Activated CD8-positive, alpha-beta memory T cell treated with anti-CD3 and anti-CD28 coated beads, Interleukin-2, amount 50 U/mL, for 48 hours (primary cell): ENCODE measurements at places on chromosomes 13 and 19.

DNA sequence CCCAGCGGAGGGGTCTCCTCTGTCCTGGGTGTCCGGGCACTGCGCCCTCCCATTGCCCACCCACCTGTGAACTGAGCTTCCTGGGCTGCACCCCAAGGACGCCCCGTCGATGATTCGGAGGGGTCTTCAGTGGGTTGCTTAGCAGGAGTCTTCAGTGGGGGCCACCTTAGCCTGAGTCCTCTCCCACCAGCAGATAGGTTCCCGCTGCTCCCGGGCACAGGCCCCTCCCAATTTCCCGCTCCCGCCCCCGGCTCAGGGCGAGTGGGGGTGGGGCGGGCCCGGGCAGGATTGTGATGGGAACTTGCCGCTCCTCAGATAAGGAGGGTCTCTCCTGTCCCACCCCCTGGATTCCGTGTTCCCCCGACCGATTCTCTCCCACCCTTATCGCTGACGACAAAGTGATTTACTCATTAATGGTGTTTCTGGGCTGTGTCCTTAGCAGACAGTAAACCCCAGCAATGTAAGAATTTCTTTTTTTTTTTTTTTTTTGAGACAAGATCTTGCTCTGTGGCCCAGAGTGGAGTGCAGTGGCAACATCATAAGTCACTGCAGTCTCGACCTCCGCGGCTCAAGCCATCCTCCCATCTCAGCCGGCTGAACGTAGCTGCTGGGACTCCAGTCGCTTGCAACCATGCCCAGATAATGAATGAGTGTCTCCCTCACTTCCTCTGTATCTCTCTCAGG, 655 bp upstream of the S1PR5 start:
- DNase-seq: no peak

GRCh38 chr19:16394681-16395375, 70.2 kb downstream of the KLF2 start:
- DNase-seq: no peak

DNA sequence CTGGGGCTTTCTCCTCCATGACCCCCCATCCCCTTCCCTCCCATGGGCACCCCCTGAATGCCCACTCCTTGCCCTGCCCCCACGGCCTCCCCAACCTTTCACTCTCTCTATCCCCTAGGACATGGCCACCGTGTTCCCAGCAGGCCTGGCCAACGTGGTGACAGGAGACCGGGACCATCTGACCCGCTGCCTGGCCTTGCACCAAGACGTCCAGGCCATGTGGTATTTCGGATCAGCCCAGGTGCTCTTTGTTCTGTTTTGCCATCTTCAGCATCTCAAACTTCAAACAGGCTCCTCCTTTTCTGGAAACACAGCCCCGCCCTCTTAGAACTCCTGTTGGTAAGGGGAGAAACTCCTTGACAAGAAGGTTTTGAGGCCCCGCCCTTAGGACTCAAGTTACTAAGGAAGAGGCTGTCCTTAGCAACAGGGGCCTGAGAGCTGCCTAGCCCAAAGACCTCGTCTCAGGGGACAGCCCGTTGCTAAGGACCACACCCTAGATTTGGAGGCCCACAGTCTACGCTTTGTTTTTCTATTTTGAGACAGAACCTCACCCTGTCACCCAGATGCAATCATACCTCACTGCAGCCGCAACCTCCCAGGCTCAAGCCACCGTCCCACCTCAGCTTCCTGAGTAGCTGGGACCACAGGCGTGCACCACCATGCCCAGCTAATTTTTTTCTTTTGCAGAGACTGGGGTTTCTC, 5.1 kb upstream of the FLT3LG start:
- DNase-seq: peak; percentile 80

DNA sequence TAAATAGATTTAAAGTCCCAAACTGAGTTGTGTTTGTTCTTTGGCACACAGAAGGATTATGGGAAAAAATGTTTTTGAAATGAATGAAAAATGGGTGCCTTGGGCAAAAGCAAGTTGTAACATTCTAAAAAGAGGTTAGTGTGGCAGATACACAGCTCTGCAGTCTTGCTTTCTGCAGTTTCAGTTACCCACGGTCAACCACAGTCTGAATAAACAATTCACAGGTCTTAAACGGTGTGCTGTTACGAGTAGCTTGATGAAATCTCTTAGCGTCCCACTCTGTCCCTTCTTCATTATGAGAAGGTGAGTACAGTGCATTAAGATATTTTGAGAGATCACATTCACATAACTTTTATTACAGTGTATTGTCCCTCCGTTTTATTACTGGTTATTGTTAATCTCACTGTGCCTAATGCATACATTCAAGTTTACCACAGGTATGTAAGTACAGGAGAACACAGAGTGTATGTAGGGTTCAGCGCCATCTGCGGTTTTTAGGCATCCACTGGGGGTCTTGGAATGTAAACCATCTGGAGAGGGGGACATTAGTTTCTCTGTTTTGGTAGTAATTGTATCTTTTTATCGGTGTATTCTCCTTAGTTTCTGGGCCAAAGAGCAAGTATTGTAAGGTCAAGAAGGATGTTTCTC, 8.1 kb downstream of the FARP1 start:
- no peak for DNase-seq

DNA sequence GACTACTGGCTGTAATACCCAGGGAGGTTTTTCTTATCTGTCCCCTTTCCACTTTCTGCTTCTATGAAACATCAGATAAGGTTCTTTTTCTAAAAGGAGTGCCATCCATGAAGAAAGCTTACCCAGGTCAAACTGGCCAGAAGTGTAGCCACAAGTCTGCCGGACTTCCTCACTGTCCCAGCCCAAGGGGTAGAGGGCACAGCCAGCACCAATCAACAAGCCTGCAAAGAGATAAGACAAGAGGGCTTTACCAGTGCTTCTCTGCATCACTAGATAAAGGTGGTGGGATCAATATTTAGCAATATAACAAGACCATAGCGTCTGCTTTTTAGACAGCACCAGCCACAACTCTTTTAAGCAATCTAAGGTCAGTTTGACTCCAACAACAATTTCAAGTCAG, 224.7 kb downstream of the LHFPL6 start:
- no peak for DNase-seq

GRCh38 chr19:29499261-29499920, 26.4 kb upstream of the VSTM2B start:
- no peak for DNase-seq

GRCh38 chr13:30880151-30880855, 25.8 kb upstream of the MEDAG start:
- no peak for DNase-seq

DNA sequence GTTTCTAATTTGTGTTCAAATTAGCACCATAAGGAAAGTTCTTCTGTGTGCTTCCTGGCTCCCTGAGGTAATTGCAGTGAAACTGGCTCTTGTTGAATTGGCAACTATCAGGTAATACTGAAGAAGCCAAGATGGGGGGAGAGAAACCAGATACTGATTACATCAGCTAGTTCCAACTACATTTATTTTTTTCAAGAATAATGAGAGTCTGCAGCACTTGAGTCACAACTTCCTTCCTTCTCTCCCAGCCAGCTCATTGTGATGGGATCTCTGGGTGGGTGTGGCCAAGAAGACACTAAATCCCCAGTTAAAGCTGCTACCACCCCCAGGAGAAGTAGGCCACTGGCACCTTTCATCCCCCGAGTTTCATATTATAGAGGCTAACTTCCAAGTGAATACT, 100.7 kb upstream of the RXFP2 start:
- no peak for DNase-seq

GRCh38 chr13:96546463-96546862, 447.8 kb downstream of the OXGR1 start:
- DNase-seq: no peak

GRCh38 chr13:109779074-109779473, 7.3 kb downstream of the IRS2 start:
- DNase-seq: no peak

- DNase-seq: peak; percentile 26
Observed at GRCh38 chr19:29371251-29372090, 154.3 kb upstream of the VSTM2B start.

GRCh38 chr13:45879666-45880065, 28.1 kb upstream of the SIAH3 start:
- DNase-seq: no peak

GRCh38 chr19:4304538-4305256, at the start of gene FSD1:
Gene FSD1 (plus strand): TSS chr19:4304598. CDS start chr19:4304747, 149 bp downstream.
- DNase-seq: peak; percentile 95
